ENCODE measurements at places on chromosomes 11 and 22.

DNA sequence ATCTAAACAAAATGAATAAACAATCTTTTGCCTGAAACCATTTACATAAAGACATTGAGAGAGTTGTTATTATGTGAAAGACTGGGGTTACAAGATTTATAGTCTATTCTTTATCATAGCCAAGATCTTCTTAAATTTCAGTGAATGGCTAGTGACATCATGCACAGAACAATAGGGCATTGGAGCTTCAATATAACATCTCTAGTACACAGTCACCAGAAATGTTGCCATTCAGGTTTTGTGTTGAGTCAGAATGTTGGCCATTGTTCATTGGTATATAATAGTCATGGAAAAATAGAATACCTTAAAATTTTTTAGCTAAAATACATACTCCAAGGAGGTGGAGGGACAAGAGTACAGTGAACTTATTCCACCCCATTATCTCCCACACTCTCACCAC lies 44.3 kb downstream of the SLC5A12 start:
- H3K4me3 ChIP-seq, result no peak overlapping the region
- no peaks in the 10 kb centered on the region for H3K36me3 ChIP-seq
- no peak overlapping the region for H3K27ac ChIP-seq

DNA sequence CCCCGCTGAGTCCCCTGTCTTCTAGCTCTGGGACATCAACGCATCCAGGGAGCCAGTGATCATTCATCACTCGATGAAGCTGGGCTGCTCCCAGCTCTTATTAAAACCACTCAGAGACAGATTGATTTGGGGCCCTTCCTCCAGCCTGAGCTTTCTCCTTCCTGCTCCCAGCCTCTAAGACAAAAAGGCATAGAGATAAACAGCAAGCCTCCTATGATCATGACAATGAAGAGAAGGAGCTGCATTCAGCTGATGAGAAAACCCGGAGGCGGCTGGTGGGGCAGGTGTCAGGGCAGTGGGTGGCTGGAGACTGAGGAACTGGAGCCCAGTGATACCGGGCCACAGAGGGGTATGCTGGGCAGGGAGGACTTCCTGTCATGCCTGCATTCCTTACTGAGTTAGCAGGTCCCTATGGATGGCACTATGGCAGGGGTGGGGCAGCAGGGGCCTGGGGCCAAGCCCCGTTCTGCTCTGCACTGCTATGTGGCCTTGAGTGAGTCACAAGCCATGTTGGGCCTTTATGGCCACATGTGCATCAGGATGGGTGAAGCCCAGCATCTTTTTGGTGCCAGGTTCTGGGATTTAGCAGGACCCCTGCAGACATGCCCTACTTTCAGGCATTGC lies 20.2 kb downstream of the PVALB start:
- DNase-seq, result no peak
- no peaks in the 10 kb centered on the region for H3K4me1 ChIP-seq
- H3K27ac ChIP-seq, result no peak overlapping the region
- H3K36me3 ChIP-seq, result no peaks in the 10 kb centered on the region
- no peak overlapping the region for H3K4me3 ChIP-seq
- H3K27me3 ChIP-seq, result peaks cover 5% of the 10 kb centered on the region

DNA sequence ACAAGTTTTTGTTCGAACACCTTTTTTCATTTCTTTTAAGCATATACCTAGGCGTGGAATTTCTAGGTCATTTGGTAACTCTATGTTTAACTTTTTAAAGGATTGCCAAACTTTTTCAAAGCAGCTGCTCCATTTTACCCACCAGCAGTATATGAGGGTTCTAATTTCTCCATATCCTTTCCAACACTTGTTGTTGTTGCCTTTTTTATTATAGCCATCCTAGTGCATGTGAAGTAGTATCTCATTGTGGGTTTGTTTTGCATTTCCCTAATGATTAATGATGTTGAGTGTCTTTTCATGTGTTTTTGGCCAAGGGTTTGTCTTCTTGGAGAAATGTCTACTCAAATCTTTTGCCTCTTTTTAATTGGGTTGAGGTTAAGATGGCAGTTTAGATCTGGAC lies 24.5 kb downstream of the CSTPP1 start:
- H3K4me1 ChIP-seq, result no peaks in the 10 kb centered on the region
- H3K27ac ChIP-seq, result no peak overlapping the region
- no peak overlapping the region for H3K4me3 ChIP-seq

DNA sequence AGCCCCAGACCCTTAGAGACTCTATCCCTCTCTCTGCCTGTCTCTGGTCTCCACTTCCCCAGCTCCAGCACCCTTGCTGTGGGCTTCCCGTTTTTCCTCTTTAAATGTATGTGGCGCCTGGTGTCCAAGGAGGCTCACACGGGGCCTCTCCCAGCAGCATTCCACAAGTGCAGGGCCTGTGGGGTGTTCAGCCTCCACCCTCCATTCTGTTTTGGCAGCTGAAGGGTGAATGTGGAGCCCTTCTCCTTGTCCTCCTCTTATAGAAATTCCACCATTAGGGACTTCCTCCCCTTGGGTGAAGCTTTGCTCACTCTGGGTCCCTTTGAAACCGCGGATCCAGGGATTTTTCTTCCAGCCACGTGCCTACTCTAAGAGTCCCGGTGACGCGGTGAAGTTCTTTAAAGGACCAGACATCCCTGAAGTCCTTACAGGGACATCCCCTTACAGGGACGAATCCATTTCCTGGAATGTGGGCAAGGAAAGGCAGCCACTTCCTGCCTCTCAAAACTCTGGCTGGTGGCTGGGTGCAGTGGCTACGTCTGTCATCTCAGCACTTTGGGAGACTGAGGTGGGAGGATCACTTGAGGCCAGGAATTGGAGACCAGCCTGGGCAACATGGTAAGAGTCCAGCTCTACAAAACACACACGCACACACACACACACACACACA lies 1.6 kb upstream of the TSPAN18 start:
- no peak for DNase-seq
- no peak overlapping the region for H3K4me3 ChIP-seq
- no peaks in the 10 kb centered on the region for H3K36me3 ChIP-seq
- H3K27ac ChIP-seq, result no peak overlapping the region

- no peaks in the 10 kb centered on the region for H3K36me3 ChIP-seq
- H3K4me1 ChIP-seq, result no peaks in the 10 kb centered on the region
- no peaks in the 10 kb centered on the region for H3K27me3 ChIP-seq
- H3K4me3 ChIP-seq, result no peak overlapping the region
- DNase-seq, result no peak
Observed at GRCh38 chr11:121795174-121795573, 320.8 kb downstream of the BLID start.

DNA sequence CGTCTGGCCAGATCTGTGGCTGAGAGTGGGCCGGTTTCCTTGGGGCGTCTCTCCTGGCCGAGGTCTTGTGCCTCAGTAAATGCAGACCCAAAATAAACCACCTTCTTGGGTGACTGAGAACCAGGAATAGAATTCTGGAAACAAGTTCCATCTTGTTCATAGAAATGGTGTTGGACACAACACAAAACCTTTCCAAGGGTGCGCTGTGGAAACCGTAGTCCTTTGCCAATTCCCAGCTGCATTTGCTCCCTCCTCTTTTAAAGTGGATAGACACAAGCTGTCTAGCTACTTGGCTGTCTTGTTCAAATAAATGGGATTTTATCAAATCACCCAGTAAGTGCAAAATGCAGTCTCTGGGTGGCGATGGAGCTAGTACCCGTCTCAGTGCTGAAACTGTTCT lies 300.2 kb downstream of the SHANK2 start:
- no peaks in the 10 kb centered on the region for H3K36me3 ChIP-seq
- peaks cover 10% of the 10 kb centered on the region for H3K4me1 ChIP-seq
- H3K4me3 ChIP-seq, result no peak overlapping the region
- no peak for DNase-seq

DNA sequence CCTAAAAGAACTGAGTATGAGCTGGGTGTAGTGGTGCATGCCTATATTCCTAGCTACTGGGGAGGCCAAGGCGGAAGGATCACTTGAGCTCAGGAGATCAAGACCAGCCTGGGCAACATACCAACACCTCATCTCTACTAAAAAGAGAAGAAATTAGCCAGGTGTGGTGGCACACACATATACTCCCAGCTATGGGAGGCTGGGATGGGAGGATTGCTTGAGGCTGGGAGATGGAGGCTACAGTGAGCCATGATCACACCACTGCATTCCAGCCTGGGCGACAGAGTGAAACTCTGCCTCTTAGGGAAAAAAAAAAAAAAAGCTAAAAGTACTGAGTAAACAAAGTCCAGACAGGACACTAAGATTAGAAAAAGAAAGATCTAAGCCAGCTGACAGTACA lies 3.5 kb upstream of the HTR3B start:
- no peak overlapping the region for H3K27ac ChIP-seq
- H3K4me3 ChIP-seq, result no peak overlapping the region
- no peaks in the 10 kb centered on the region for H3K4me1 ChIP-seq
- no peak for DNase-seq
- H3K36me3 ChIP-seq, result no peaks in the 10 kb centered on the region

- H3K36me3 ChIP-seq, result no peaks in the 10 kb centered on the region
- no peak overlapping the region for H3K4me3 ChIP-seq
- no peak overlapping the region for H3K27ac ChIP-seq
- H3K4me1 ChIP-seq, result no peaks in the 10 kb centered on the region
Observed at GRCh38 chr22:33023153-33023827, 34.9 kb downstream of the SYN3 start.

DNA sequence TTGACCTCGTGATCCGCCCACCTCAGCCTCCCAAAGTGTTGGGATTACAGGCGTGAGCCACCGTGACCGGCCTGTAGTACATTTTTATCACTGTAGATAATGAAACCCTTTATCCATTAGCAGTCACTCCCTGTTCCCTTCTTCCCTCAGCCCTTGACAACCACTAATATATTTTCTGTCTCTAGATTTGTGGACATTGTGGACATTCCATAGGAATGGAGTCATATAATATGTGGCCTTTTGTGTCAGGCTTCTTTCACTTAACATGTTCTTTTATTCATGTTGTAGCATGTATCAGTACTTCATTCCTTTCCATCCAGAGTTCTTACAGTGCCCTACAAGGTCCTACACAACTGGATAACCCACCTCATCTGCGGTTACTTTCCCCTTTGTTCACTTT lies 30.5 kb downstream of the RRM1 start:
- H3K36me3 ChIP-seq, result peaks cover 31% of the 10 kb centered on the region
- DNase-seq, result no peak
- H3K27me3 ChIP-seq, result no peaks in the 10 kb centered on the region
- H3K27ac ChIP-seq, result no peak overlapping the region
- H3K4me1 ChIP-seq, result no peaks in the 10 kb centered on the region
- H3K4me3 ChIP-seq, result no peak overlapping the region

DNA sequence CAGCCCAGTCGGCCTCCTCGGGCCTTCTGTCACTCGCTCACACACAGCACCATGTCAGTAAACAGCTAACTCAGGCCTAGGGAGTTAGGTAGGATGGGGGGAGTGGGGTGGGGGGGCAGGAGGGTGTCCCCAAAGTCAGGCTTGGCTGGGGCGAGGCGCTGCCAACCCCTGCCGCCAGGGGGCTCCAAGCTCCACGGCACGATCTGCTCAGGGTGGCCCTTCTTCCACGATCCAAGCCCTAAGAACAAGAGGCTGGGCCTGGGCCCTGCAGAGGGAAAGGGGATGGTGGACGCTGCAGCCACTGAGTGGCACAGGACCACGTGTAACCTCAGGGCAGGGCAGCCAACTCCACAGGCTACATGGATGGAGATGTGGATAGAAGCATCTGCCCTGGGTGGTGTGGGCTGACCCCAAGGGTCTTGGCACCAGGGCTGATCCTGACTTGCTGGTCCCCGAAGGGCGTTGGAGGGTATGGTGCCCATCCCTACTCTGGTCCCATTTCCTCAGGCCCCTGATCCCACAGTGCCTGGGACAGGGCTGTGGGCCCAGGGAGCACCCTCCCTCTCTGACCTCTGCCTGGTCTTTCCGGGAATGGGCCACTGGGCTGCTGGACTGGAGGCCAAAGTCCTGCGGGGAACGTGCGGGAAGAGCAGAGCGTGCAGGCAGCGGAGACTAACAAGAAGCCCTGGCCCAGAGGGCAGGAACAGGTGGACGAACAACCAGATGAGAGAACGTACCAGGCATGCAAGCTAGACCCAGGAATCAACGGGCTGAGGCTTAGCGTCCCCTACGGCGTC lies 29.1 kb upstream of the TXNRD2 start:
- no peaks in the 10 kb centered on the region for H3K27me3 ChIP-seq
- no peak overlapping the region for H3K4me3 ChIP-seq
- DNase-seq, result peak; percentile 87

GRCh38 chr11:116980136-116980793 lies 118.0 kb downstream of the SIK3 start:
- no peak for DNase-seq
- H3K27me3 ChIP-seq, result no peaks in the 10 kb centered on the region
- no peak overlapping the region for H3K4me3 ChIP-seq

DNA sequence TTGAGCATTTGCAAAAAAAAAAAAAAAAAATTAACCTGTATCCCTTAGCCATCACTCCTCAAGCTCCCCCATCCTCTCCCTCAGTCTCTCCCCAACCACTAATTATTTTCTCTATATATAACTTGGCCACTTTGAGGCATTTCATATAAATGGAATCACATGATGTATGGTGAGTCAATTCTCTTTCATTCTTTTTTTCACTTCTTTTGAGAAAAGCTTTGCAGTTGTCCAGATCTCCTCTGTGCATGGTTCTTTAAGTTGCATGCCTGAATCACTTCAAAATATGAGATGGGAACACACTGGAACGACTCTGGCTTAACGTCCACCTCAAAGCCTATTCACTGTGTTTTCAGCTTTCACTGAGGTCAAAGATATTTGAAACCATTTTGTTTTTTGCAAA lies 40.7 kb downstream of the SHANK2 start:
- peaks cover 55% of the 10 kb centered on the region for H3K4me1 ChIP-seq
- H3K27me3 ChIP-seq, result no peaks in the 10 kb centered on the region
- H3K27ac ChIP-seq, result no peak overlapping the region
- no peak overlapping the region for H3K4me3 ChIP-seq

DNA sequence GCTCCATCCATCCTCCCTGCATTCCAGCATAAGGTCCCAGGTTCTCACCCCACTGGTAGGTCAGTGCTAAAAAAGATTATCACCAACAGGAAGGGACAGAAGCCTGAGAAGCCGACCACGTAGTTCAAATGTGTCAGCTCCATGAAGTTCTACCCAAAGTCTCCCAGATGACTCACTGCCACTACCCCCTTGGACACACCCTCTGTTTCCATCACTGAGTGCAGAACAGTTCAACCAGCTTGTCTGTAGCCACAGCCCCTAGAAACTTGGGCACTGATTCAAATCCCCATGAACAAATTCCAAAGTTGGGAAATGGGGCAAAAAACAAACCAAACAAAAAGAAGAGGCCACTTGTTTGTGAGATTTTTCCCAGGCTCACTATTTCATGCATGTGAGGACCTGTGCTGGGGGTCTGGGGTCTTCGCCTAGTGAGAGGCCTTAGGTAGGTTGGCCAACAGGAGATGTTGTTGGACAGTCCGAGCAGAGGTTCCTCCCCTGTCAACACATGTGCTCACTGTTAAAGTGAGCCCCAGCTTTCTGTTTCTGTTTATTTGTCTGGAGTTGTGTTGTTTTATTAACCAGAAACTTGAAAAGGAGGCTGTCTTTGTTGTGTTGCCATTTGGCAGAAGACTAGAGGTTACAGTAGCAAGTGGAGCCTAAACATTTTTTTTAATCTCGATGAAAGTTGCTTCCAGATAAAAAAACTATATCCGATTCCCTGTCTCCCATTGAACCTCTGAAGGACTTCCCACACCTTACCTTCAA lies 24.2 kb upstream of the FLI1 start:
- H3K27ac ChIP-seq, result no peak overlapping the region
- H3K36me3 ChIP-seq, result no peaks in the 10 kb centered on the region
- no peak overlapping the region for H3K4me3 ChIP-seq
- DNase-seq, result no peak
